Stimulated activated CD8-positive, alpha-beta memory T cell treated with anti-CD3 and anti-CD28 coated beads, Interleukin-15, amount 100 ng/mL, for 24 hours (primary cell): ENCODE measurements at places on chromosomes 12 and 14.

DNA sequence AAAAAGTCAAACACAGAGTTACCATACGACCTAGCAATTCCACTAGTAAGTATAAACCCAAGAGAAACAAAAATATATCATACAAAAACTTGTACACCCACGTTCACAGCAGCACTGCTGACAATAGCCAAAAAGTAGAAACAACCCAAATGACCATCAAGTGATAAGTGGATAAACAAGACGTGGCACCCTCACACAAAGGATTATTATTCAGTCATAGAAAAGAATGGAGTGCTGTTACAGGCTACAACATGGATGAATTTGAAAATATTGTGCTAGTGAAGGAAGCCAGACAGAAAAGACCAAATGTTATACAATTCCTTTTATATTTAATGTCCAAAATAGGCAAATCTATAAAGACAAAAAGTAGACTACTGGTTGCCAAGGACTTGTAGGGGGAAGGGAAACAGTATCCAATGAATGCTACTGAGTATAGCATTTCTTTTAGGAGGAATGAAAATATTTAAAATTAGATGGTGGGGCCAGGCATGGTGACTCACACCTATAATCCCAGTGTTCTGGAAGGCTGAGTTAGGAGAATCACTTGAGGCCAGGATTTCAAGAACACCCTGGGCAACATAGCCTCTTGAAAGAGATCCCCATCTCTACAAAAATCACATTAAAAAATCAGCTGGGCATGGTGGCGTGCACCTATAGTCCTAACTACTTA is 41.9 kb downstream of the SPTLC2 start:
- DNase-seq, result no peak

DNA sequence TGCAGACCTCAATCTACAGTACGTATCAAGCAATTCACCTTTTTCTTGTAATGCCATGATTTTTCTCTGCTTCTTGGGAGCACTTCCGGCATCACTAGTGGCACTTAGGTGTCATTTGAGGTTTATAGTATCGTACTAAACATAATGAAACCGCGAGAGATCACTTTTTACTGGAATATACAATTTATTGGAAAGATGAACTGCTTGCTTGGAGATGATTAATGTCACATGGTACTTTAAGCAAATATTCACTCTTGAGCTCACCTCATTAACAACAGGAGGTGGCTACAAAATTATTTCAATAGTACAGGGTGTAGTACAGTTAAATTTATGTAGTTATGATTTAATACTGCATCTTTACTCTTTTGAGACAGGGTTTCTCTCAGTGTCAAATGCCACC is 11.5 kb downstream of the FUT8 start:
- no peak for DNase-seq

- no peak for DNase-seq
Measured at GRCh38 chr12:73274976-73275375, 1002.8 kb downstream of the TRHDE start.

DNA sequence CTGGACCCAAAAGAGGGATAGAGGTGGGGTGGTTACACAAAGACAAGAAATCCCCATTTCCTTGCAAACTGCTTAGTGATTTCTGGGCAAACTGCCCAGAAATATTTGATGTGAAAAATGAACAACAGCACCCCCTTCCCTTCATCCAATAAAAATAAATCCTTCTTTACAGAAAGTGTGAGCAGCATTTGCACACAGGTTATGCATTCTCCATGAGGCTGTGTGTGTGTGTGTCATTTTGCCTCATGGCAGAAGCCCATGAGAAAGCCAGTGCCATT is 17.2 kb upstream of the NRXN3 start:
- DNase-seq, result no peak

DNA sequence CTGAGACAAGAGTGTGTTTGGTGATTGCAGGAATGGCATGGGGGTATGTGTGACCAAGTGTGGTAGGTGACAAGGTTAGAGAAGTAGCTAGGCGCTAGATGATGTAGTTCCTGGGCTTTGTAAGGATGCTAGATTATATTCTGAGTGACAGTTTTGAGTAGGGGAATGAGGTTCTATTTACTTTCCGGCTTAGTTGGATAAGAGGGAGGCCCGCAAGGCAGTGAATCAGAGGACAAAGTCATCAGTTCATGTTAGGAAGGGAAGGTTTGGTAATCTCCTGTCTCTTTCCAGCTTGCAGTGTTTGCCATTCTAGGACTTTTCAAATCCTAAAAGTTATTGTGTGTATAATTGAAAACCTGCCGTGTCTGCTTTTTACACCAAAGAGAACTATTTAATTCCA is 45.0 kb downstream of the CFAP54 start:
- no peak for DNase-seq

GRCh38 chr12:82721726-82722125 is 35.0 kb downstream of the TMTC2 start:
- no peak for DNase-seq

DNA sequence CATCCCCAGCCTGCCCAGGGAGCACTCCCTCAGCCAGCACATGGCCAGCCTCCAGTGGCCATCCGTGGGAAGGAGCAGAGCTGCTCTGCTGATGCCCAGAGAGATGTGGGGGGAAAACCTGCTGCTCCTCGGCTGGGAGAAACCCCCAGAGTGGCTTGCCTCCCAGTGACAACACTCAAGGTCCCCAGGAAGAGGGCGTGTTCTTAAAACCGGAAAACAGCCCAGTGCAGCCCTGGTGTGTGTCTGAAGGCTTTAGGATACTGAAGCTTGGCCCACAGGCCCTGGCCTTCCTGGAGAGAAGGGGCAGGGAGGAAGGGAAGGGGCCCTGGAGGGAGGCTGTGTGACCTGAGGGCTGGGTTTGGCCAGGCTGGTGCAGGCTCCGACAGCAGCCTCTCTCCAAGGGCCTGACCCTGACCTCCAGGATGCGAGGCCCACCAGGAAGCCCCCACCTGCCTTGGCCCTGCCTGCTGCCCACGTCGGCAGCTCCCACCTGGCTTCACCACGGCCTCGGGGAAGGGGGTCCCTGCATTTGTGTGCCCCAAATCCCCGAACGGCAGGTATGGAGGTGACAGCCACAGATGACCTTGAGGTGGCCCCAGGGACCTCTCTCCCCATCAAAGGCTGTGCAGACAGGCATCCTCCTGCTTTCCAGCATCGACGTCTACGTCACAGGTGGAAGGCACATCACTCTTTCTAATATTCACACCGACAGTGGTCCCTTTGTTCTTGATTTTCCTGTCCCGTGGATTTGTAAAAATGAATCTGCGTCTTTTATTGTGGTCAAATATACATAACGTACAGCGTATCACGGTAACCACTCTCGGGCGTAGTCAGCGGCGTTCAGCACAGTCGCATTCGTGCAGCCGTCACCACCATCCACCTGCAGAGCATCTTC is 190.0 kb upstream of the C14orf180 start:
- DNase-seq, result no peak

- no peak for DNase-seq
Measured at GRCh38 chr14:86217523-86217922, 687.6 kb downstream of the FLRT2 start.

DNA sequence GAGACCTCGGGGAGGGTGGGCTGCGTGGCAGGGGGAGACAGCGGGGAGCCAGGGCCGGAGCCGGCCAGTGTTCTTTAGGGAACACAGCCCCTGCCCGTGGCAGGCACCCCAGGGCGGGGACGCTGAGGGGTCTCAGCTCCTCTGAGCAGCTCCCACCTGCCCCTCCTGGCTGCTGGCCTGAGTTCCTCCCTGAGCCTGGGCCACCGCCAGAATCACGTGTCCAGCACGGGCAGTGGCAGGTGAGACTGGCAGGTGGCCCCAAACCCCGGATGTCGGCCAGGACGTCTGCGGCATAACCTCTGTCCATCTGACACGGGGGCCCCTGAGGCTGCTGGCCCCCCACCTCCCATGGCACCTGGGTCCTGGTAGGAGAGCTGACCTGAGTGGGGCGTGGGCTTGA is 25.1 kb downstream of the NOC4L start:
- no peak for DNase-seq

- no peak for DNase-seq
Measured at GRCh38 chr12:47730341-47730744, 5.1 kb upstream of the ENDOU start.

DNA sequence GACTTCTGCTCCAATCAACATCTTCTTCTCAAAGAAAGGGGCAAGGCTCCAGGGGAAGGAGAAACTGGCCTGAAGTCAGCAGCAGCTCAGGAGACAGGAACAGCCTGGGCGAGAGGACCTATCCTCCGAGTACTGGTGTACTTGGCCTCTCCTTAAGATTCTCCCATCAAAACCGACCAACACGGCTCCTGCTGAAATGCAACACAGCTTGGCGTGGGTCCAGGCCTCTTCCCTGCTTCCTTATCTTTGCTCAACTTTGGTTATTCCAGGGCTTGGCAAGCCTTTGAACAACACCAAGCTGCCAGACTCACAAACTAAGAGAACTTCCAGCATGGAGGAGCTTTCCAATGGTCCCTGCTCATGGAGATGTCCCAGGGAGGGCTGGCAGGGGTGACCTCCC is 377.4 kb downstream of the BCL11B start:
- DNase-seq, result no peak

GRCh38 chr14:91742621-91743304 is 10.9 kb upstream of the CATSPERB start:
- no peak for DNase-seq

- no peak for DNase-seq
Measured at GRCh38 chr12:57600395-57600794, 4.2 kb upstream of the DTX3 start.

- DNase-seq, result no peak
Measured at GRCh38 chr12:93968536-93969285, 179.7 kb upstream of the PLXNC1 start.

DNA sequence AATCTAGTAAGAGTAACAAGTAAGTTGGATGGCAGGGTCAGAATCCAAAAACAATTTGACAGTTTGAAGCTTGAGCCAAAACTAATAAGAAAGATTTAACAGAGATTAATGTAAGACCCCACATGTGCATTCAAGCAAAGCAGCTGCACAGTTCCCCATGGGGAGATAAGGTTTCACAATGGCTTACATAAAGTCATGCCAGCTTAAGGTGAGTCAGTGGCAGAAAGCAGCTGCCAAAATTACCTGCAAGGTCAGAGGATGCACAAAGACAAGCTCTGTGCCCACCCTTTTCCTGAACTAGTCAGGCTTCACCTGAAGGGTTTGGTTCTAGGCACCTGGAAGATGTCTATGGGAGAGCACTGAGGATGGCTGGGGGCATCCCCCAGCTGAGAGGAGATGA is 36.6 kb upstream of the KRT77 start:
- no peak for DNase-seq

GRCh38 chr14:103310576-103311095 is 23.4 kb upstream of the EIF5 start:
- no peak for DNase-seq

- no peak for DNase-seq
Measured at GRCh38 chr12:72268386-72268785, 3.8 kb upstream of the TRHDE start.

- DNase-seq, result no peak
Measured at GRCh38 chr14:74417611-74418010, 8.4 kb downstream of the SYNDIG1L start.

DNA sequence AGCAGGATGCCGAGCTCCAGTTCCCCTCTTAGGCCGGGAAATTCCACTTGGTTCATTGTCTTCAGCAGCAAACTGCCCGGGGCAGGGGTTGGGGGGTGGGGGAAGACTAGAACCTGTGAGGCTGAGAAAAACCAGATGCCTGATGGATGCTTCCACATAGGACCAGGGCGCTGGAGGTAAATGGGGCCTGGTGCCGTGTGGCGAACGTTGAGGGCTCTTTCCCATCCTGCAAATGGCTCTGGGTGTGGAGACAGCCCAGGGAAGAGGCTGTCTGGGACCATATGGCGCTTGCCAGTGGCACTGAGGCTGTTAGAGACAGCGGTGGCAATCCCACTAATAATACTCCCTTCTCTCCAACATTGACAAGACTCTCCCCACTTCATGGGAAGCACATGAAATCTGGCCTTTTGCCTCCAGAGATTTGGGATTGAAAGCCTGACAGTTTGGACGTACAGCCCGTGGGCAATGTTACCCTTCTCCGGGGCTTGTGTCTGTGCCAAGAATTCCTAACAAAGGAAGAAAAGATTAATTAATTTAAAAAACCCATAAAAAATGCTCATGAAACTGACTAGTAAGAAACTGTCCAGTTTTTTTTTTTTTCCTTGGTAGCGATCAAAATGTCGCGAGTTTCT is 44.5 kb downstream of the MAP1LC3B2 start:
- no peak for DNase-seq

DNA sequence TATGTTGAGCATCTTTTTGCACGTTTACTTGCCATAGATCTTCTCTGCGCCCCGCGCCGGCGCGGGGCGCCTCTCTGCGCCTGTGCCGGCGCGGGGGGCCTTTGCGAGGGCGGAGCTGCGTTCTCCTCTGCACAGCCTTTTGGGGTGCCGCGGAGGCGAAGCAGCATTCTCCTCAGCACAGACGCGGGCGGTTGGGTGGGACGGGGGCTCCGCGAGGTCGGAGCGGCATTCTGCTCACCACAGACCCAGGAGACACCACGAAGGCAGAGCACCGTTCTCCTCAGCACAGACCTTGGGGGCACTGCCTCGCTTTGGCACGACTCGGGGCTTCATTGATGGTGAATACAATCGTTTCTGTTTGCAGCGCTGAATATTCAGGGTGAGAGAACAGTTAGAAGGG is 28.5 kb upstream of the ANHX start:
- DNase-seq, result no peak

GRCh38 chr12:21559855-21560569 is 33.9 kb downstream of the SPX start:
- no peak for DNase-seq

GRCh38 chr12:105843561-105843960 is 295.2 kb downstream of the NUAK1 start:
- no peak for DNase-seq

DNA sequence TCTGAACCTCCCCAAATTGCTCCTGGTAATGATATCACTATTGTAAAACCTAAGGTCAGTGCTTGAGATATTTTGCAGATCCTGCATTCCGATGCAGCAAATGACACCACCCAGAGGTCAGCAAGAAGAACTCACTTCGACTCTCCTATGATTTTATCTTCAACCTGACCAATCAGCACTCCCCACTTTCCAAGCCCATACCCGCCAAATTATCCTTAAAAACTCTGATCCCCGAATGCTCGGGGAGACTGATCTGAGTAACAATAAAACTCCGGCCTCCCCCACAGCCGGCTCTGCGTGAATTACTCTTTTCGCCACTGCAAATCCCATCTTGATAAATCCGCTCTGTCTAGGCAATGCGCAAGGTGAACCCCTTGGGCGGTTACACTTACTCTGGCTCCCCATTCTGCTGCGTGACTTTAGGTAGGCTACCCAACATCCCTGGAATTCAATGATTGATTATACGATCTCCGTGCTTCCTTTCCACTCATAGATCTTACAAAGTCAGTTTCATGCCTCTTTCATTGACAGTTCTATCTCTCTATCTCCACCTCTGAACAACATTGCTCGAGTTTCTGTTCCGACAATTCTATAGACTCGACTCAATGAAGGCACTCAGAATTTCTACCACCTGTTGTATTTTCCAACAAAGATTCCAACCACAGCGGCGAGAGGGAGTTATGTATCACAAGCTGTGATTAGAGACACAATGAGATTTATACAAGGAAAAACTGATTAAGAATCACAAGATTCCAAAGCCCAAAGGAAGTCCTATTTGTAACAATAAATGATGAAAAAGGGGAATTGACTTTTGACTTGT is 939 bp downstream of the NPC2 start:
- DNase-seq, result no peak

GRCh38 chr12:109877504-109878246 is 2.7 kb downstream of the GLTP start:
- no peak for DNase-seq
